ENCODE measurements at places on chromosomes 7 and 10. TPM values are rescaled to one million over a fixed set of nuclear protein-coding genes. Genes with fewer than 3 reads are reported as not detected.

The ABCF2 gene
- 65.2 TPM for total RNA-seq

The NEBL gene
- total RNA-seq = 0.17 TPM

The TRAPPC14 gene
- 4.8 TPM for total RNA-seq

The IL2RA gene
- total RNA-seq = not detected

The ADRB1 gene
- under 0.01 TPM for total RNA-seq

The CXCL12 gene
- total RNA-seq = 42.0 TPM

The HKDC1 gene
- total RNA-seq = under 0.01 TPM

The GATA3 gene
- not detected for total RNA-seq

The OR9A2 gene
- total RNA-seq = not detected

The CFAP69 gene
- 5.5 TPM for total RNA-seq

The ST8SIA6 gene
- not detected for total RNA-seq

The SAMD8 gene
- total RNA-seq = 43.3 TPM

The GHRHR gene
- total RNA-seq = not detected

Data from smooth muscle cell of trachea (primary cell).